Neural crest cell (in vitro differentiated cells): ENCODE measurements at places on chromosomes 7 and 10. TPM values are rescaled to one million over a fixed set of nuclear protein-coding genes. Genes with fewer than 3 reads are reported as not detected.

DNA sequence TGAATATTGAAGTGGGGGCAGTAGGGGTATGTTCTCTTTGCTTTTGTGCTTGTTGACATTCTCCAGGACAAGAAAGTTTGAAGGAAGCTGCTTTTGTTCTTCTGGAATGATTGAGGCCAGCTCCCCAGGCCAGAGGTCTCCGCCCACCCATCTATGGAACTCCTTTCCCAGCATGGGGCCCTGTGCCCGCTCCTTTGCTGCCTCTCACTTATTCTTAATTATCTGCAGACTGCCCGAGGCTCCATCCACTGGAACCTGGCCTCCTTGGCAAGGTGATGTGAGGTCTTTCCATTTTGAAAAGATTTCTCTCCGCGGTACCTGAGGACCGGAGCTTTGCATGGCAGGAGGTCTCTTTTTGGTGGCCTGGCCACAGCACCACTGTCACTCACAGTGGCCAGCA, 39.3 kb upstream of the MKI67 start:
- DNase-seq: no peak

GRCh38 chr10:11546581-11546980, 64.9 kb downstream of the USP6NL start:
- DNase-seq: no peak

- DNase-seq: no peak
Observed at GRCh38 chr10:80319725-80320290, 30.4 kb upstream of the MAT1A start.

DNA sequence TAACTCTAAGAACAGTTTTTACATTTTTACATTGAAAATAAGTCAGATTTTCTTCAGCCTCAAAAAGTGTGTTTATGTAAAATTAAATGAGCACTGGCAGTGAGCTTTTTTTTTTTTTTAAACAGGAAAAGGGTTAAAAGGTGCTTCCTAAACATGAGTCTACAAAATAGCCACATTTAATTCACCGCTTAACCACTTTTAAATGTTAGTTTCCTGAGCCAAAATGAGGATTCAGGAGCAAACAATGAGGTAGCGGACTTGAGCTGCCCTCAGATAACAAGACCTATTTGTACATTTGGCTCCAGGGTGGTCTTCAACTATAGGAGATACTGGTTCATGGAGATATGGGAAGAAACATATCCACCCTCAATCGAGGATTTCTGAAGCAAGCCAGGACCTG, 22.8 kb downstream of the AKR1C3 start:
- no peak for DNase-seq

DNA sequence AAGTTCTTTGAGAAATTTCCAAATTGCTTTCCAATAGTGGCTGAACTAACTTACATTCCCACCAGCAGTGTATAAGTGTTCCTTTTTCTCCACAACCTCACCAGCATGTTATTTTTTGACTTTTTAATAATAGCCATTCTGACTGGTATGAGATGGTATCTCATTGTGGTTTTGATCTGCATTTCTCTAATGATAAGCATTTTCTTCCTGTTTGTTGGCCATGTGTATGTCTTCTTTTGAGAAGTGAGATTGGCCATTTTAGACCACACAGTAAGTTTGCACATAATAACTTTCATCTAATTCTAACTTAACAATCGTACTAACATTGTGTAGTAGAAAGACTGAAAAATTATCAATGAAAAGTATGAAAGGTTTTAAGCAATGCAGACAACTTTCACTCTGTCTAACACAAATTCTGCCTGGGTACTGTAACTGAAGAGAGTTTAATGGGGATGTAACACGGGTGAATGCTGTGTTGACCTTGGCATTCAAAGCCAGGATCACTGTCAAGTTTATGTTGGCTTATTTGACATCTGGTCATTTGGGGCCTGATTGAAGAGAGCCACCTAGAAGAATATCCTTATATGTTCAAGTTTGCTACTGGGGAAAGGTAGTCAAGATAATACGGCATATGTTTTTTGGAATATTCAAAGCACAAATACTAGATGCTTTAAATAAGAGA, 50.4 kb downstream of the FAM171A1 start:
- DNase-seq: no peak

DNA sequence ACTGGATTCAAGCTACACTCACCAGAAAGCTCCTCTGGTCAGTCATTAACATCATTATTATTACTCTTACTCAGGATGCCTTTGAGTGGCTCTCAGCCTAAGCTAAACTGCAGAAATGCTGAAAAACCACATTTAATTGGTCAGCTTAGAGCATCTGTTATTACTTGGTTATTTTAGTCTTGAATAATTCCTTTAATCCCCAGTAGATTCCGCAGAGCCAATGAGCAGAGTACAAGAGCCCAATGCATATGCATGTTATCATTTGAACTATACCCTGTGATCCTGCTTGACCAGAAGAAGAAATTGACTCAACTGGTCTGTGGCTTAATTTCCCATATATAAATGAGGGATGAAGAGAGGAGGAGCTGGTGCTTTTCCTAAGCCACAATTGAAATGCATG, 417.6 kb upstream of the C7orf33 start:
- no peak for DNase-seq

DNA sequence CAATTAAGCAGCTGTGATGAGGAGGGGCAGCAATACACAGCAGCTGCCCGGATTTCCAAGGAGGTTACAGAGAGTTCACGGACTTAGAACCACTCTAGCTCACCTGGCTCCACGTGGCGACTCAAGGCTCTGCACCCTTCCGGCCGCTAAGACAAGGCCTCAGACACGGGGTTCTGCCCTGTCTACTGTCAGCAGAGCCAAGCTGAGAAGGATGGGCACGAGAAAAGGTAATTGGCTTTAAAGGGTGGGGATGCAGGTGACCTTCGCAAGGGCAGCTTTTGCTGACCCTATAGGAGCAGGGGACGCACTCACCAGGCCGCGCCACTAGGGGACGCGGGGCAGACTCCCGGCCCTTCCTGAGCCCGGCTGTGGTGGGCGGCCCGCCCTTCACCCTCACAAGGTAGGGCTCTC, 152.4 kb downstream of the KIF20B start:
- DNase-seq: peak; percentile 18

Gene GPR37
- 4.9 and 6.0 TPM in 2 replicates for total RNA-seq

Gene DRGX
- 0.18 and 0.19 TPM in 2 replicates for total RNA-seq

Gene SPDYE9
- not detected in 2 replicates for total RNA-seq
